Ureter (tissue), 1 donor: ENCODE measurements at places on chromosomes 7 and 10. TPM values are rescaled to one million over a fixed set of nuclear protein-coding genes. Genes with fewer than 3 reads are reported as not detected.

- no peak for DNase-seq
Observed at GRCh38 chr7:80981405-80981804, 62.6 kb upstream of the SEMA3C start.

DNA sequence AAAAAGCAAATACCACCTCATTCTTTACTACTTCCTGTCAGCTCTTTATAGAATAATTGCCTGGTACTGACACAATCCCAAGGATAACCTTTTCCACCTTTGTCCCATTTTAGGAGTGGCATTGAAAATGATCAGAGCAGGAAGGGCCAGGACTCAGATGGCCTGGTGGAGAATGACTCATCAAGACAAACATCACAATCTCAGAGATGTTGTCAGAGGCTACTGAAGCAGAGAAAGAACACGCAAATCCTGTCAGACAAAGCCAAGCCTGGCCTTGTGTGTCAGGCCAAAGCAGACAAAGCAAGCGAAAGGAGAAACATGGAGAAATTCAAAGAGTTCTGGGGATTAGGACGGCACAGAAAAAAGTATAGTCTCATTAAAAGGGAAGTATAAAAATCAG, 40.9 kb downstream of the NSUN6 start:
- peak; percentile 61 for DNase-seq

DNA sequence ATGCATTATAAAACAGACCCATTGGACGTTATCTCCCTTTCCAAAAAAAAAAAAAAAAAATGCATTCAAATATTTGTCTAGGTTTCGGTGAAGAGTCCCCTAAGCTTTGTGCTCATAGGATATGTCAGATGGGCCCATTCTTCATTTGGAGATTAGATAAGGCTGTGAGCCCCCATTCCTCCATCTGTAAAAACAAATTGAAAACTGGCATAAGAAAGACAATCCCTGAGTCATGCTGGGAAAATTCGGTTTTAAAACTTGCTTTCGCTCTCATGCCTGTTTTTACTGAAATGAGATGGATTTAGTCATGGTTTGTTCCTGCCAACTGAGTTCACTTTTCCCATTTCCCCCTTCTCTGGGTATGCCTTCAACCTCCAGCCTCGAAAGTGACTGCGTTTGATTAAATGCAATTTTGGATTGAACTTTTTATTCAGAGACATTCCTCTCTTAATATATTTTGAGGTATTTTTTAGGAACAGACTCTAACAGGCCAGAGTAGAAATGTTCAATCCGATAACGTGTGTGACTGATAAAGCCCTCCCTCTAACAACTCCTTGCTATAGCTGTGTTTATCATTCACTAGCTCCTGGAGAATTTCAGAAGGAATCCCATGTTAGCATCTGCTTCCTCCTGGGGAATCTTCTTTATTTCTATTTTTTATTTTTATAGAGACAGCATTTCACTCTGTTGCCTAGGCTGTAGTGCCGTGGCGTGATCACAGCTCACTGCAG, 190.9 kb upstream of the LYZL2 start:
- no peak for DNase-seq

- no peak for DNase-seq
Observed at GRCh38 chr7:43565786-43566185, 17.1 kb upstream of the STK17A start.

GRCh38 chr7:13871008-13871407, 118.5 kb downstream of the ETV1 start:
- DNase-seq = no peak

DNA sequence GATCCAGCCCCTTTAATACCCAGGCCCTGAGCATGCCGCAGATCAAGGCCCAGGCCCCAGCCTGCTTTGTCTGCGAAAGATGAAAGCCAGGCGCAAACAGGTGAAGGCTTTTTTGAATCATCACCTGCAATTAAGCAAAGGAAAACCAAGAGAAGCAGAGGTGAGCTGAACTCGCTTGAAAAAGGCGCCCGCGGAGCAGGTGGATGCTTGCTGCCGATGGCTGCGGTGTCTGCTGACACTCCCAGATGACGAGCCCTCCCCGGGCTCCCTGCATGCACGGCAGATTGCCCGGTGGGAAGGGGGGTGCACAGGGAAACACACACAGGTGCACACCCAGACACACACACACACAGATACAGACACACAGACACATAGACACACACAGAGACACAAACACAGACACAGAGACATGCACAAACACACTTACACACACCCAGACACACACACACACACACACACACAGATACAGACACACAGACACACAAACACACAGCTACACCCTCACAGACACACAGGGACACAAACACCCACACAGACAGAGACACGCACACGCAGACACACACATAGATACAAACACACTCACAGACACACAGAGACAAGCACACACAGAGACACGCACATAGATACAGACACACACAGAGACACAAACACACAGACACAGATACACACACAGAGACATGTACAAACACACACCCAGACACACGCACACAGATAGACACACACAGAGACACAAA, 142.6 kb upstream of the RNF32 start:
- DNase-seq = no peak

- DNase-seq = no peak
Observed at GRCh38 chr7:141231018-141231792, 157.3 kb downstream of the TMEM178B start.

DNA sequence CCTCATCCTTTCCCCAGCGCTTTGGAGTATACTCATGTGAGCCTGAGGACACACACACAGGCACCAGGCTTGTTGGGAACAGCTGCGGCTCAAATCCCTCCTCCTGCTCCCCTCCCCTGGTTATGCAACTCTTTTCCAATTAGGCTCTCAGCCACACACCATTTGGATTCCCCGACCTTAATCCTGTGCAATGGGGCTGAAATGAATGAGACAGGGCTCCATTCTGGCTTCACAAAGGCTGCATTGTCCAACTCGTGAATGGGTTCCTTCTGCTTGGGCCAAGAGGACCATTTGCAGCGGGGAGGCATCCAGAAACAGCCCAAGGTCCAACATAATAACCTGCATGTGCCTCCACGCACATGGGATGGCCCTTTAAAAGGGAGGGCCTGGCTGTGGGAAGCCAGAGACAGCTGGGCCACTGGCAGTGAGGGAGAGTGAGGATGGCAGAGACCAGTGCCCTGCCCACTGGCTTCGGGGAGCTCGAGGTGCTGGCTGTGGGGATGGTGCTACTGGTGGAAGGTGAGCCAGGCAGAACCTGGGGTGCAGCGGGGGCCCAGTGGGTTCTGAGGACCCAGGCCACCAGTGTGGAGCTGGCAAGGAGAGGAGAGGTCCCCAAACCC, at the start of gene RGR:
Gene RGR, plus strand, starts transcription at position 403 of the 620 bp plus-strand sequence. Its CDS starts 38 bp downstream, at position 441.
- no peak for DNase-seq

GRCh38 chr7:101874028-101874427, 56.6 kb downstream of the CUX1 start:
- DNase-seq = no peak

GRCh38 chr10:47412869-47413268, 28.8 kb upstream of the ZNF488 start:
- DNase-seq = no peak

- no peak for DNase-seq
Observed at GRCh38 chr7:107785170-107785569, 17.9 kb downstream of the SLC26A3 start.

DNA sequence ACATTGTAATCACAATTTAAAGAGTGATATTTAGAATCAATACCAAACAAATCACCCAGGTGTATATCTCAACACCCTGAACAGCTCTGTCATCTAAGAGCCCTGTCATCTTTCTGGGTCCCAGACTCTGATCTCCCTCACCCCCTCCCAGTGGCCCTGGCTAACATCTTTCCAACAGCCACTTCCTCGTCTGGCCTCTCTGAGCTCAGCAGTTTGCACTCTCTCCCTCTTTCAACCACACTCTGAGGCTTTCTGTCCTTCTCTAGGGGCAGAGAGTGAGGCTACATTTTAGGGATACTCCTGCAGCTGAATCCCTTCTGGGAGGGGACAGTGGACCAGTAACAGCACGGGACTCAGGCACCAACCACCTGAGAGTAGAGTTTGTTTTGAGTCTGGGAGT, 17.1 kb upstream of the PRRT4 start:
- DNase-seq = no peak

- no peak for DNase-seq
Observed at GRCh38 chr10:23556727-23557440, 118.0 kb downstream of the OTUD1 start.

- DNase-seq = no peak
Observed at GRCh38 chr7:56810466-56810865, 321.8 kb downstream of the ZNF479 start.

DNA sequence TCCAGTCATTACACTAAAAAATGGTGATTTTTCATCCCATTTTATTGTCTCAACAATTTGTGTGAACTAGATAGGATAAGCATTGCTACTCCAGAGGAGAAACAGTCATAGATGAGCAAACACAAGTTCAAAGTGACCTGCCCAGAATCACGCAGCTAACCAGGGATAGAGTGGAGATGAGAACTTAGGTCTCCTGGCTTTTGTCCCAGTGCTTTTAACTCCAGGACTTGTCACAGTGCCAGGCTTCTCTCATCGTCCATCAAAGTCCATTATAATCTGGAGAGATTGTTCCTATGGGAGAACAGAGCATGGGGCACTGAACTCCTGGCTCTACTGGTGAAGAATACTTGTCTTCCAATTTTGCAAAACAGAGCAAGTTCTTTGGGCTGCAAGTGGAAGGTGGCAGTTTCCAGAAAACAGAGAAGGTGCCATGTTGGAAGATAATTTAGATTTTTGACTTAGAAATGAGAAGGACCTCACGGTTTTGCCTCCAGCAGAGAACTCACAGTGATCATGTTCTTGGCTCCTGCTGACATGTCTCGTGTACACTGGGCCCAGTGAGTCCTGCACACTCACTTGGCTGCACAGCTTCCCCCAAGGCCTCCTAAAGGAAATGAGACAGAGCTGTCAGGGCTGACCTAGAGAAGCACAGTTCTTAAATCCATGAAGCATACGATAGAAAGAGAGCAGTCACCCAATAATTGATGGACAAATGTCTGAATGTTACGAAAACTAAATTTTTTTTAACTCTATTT, 322.9 kb upstream of the NRP1 start:
- no peak for DNase-seq

- DNase-seq = no peak
Observed at GRCh38 chr10:76178532-76179292, 747.3 kb downstream of the LRMDA start.

GRCh38 chr10:106592396-106592795, 572.1 kb downstream of the SORCS1 start:
- DNase-seq = no peak

GRCh38 chr10:44437840-44438511, 53.1 kb upstream of the CXCL12 start:
- DNase-seq = no peak

- DNase-seq = no peak
Observed at GRCh38 chr7:157557263-157557662, 220.5 kb downstream of the DNAJB6 start.

GRCh38 chr10:80196270-80196949, 8.9 kb downstream of the ANXA11 start:
- peak; percentile 83 for DNase-seq

DNA sequence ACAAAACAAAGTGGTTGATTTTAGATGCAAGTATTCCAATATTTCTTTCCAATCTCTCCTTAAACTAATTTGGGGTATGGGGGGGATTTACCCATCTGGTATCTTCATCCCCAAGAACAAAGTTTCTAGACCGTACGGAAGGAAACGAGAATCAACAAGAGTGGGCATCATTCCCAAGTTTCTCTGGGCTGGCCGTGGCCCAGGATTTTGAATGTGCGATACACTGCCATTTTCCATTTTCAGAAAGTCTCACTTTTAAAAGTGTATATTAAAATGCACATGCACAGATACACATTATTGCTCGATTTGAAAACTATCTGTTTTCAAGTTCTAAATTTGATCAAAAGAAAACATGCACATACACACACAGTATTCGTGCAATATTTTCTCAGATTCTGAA, 234.5 kb downstream of the CHCHD3 start:
- no peak for DNase-seq

DNA sequence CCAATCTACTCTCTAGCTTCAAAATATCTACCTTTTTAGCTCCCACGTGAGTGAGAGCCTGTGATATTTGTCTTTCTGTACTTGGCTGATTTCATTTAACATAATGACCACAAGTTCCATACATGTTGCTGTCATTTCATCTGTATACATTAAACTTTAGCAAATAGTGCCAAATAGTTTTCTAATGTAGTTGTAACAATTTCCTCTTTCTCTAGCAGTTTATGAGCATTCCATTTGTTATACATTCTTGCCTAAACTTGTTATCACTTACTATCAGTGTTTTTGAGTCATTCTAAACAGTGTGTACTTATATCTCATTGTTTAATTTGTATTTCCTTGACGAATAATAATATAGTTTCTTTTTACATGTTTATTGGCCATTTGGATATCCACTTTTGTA, 77.2 kb downstream of the NEUROD6 start:
- no peak for DNase-seq

- no peak for DNase-seq
Observed at GRCh38 chr10:103569896-103570295, 76.4 kb downstream of the NEURL1 start.

GRCh38 chr10:78258323-78259030, 224.8 kb downstream of the RPS24 start:
- DNase-seq = no peak

- no peak for DNase-seq
Observed at GRCh38 chr7:11935905-11936304, 103.9 kb upstream of the THSD7A start.

DNA sequence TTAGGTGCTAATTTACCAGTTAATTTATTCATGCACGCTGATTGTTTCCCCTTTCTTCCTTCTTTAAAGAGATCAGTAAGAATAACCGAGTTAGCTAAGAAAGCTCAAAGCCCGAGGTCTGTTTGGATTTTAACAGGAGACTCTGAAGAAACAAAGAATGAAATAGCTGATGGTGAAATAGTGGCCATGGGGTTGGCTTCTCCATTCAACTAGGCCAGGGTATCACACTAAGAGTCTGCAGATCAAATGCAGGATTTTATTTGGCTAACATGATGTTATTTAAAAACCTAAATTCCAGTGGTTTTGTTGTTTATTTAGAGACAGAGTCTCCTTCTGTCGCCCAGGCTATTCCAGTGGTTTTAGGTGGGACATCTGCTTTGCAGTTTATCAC, 65.2 kb upstream of the SYPL1 start:
- no peak for DNase-seq

GRCh38 chr10:11404901-11405300, 206.5 kb downstream of the USP6NL start:
- no peak for DNase-seq

DNA sequence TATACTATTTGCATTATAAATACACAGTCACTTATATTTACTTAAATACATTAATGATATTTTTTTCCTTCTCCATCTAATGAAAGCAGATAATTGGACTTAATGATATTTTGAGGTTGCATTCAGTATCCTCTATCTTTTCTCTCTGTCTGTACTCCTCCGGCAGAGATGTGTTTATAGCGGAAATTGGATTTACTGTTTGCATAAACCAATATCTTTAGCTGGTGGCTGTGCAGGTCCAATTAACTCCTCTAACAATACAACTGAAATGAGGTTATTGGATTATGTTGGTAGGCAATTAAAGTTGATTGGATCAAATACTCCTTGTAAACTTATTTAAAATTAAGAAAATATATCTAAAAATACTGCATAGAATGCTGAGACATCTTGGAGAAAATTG, 1044.2 kb upstream of the SORCS1 start:
- no peak for DNase-seq

EBF3 gene
- 5.5 TPM for total RNA-seq

AKR1C8 gene
- not detected for total RNA-seq

COL1A2 gene
- 231 TPM for total RNA-seq

CYP26C1 gene
- 0.10 TPM for total RNA-seq

MYO3A gene
- 0.70 TPM for total RNA-seq

SGCE gene
- total RNA-seq = 35.9 TPM

C7orf33 gene
- total RNA-seq = not detected

ZNF736 gene
- total RNA-seq = 32.5 TPM

EPHA1 gene
- 24.9 TPM for total RNA-seq

COBL gene
- 1.3 TPM for total RNA-seq

KIF20B gene
- total RNA-seq = 7.4 TPM

TBXAS1 gene
- total RNA-seq = 13.0 TPM
